ENCODE measurements at places on chromosomes 4 and X.

- DNase-seq, result no peak
Observed at GRCh38 chr4:170420255-170420693, 330.5 kb upstream of the AADAT start.

DNA sequence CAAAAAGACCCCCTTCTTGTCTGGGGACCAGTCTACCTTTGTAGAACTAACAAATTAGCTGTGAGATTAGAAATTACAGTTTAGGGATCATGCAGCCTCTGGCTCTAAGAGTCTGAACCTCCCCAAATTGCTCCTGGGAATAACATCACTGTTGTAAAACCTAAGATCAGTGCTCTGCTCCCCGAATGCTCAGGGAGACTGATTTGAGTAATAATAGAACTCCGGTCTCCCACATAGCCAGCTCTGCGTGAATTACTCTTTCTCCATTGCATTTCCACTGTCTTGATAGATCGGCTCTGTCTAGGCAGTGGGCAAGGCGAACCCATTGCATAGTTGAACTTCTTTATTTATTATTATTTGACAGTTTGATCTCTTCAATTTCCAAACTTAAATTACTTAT, 160.8 kb upstream of the VCX3A start:
- no peak for DNase-seq

DNA sequence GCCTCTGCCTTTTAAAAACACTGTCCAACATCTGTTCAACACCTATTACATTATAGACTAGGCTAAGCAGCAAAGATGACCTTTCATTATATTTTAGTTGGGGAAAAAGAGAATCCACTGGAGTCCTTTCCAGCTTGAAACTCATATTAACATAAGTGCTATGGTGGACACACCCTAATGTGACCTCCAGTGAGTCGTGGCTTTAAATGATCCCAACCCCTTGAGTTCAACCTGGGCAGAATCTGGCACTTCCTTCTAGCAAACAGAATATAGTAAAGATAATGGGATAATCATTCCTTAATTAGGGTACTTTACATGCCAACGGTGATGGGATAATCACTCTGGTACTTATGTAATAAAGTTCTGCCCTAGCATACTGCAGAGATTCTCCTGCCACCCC, 162.6 kb downstream of the MAB21L2 start:
- no peak for DNase-seq

DNA sequence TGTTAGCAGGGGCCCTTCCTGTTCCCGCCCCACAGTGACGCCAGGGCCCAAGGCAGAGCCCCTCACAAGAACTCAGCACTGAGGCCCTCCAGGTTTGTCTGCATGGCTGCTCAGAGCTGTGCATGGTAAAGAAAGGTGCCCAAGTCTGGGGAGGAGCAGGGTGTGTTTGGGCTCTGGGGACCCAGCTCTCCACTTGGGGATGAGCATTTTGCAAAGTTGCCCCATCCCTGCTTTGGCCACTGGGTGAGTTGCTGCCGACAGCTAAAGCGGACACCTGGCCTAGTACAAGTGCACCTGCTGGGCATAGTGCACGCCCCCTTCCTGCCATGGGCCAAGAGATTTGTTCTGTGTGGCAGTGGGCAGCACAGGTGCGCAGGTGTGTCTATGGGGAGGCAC, 2.0 kb upstream of the MXD4 start:
- no peak for DNase-seq

- no peak for DNase-seq
Observed at GRCh38 chrX:53768451-53768850, 81.9 kb upstream of the HUWE1 start.

GRCh38 chrX:94914235-94914634, 1240.2 kb downstream of the FAM133A start:
- DNase-seq, result no peak

GRCh38 chr4:47703956-47704355, 133.9 kb downstream of the CORIN start:
- DNase-seq, result no peak

- no peak for DNase-seq
Observed at GRCh38 chrX:154140206-154140605, 3.8 kb upstream of the OPN1LW start.

DNA sequence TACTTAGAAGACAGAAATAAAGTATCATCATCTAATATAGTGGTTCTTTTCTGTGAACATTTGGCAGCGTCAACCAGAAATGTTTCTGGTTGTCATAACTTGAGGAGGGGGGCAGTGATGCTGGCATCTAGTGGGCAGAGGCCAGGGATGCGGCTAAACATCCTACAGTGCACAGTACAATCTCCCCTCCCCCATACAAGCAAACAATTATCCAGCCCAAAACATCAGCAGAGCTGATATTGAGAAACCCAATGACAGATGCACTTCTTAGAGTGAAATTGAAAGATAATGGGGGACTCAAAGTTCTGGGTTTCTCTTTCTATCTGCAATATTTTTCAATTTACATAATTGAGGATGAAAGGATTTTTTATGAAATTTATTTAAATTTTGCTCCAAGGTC, 1.9 kb upstream of the EIF1AX start:
- no peak for DNase-seq

DNA sequence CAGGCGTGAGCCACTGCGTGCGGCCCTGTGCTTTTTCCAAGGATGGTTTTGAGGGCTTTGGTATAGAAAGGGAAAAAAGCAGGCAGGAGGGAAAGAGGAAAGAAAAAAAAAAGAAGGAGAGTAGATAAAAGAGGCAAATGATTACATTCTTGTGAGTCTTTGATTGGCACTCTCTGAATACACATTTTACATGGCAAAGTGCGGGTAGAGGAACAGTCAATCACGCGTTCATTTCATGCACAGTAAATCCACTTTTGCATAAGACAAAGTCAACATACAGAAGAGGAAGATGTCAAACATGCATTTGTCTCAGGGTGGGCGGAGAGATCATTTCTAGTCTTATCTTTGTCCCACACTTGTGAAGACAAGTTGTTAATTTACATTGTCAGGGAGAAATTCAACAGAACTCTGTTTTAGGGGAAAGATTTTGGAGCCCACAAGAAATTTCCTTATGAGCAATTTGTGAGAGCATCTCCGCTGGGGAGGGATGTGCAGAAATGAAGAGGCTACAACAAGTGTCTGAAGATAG, 183.2 kb downstream of the DHRSX start:
- DNase-seq, result no peak

GRCh38 chr4:10640561-10641201, 43.9 kb downstream of the CLNK start:
- peak; percentile 96 for DNase-seq

DNA sequence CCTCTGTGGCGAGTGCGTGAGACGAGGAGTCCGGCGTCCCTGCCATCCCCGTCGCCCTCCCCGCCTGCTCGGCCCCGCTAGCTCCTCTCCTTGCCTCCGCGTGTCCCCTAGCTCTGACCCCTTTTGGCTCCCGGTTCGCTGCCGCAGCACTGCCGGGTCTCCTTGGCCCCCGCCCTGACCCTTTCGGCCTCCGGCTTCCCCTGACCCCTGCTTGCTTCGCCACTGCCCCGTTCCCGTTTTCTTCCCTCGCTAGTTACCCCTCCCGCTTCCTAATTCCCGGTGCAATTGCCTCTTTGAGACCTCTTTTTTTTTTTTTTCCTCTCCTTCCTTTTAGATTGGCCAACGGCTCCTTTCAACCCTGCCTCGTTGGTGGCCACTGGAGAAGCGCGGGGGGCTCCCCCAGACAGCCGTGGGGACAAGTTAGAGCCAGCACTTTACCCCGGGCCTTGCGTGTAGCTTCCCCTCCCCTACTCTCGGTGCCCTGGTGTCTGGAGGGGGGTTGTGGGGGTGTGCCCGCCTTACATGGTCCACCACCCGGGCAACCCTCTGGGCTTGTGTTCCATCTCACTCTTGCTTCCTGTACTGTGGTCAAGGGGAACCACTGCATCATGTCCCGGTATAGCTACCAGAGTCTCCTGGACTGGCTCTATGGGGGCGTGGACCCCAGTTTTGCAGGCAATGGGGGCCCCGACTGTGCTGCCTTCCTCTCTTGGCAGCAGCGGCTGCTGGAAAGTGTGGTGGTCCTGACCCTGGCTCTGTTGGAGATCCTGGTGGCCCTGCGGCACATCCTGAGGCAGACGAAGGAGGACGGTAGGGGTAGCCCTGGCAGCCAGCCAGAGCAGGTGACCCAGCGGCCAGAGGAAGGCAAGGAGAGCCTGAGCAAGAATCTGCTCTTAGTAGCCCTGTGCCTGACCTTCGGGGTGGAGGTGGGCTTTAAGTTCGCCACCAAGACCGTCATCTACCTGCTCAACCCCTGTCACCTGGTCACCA, 548 bp downstream of the TMEM164 start:
- DNase-seq, result no peak

GRCh38 chr4:140372751-140373327, 607 bp upstream of the SCOC start:
- peak; percentile 44 for DNase-seq

GRCh38 chrX:91079342-91080114, 355.1 kb upstream of the PABPC5 start:
- DNase-seq, result no peak

- DNase-seq, result no peak
Observed at GRCh38 chrX:99798936-99799335, 611.1 kb downstream of the PCDH19 start.

GRCh38 chr4:20544645-20545044, 155.6 kb upstream of the PACRGL start:
- no peak for DNase-seq

DNA sequence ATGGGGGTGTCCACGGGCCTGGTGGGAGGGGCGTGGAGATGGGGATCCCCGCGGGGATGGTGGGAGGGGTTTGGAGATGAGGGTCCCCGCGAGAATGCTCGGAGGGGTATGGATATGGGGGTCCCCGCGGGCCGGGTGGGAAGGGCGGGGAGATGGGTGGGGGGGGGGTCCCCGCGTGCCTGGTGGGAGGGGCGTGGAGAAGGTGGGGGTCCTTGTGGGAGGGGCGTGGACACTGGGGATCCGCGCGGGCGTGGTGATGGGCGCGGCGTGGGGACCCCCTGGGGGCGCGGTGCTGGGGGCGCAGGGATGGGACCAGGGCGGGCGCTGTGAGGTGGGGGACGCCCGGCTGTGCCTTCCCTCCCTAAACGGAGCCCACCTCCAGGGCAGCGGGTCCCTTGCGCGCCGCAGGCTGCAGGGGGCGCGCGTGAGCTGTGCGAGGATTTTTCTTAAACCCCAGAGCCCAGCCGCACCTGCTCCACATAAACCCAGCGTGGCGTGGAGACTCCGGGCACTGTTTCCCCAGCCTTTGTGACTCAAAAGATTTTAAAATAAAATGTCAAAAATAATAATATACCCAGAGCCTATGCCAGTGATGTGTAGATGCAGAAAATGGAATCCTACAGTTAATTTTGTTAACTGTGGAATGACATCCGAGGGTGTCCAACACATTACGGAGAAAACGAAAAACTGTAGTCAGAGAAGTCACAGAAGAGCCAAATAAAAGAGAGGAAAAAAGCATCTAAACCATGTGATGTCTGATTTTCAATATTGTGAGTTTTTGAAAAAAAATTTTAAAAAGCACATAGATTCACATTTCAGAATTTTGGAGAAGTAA, 1.5 kb upstream of the ASMTL start:
- DNase-seq, result peak; percentile 87

DNA sequence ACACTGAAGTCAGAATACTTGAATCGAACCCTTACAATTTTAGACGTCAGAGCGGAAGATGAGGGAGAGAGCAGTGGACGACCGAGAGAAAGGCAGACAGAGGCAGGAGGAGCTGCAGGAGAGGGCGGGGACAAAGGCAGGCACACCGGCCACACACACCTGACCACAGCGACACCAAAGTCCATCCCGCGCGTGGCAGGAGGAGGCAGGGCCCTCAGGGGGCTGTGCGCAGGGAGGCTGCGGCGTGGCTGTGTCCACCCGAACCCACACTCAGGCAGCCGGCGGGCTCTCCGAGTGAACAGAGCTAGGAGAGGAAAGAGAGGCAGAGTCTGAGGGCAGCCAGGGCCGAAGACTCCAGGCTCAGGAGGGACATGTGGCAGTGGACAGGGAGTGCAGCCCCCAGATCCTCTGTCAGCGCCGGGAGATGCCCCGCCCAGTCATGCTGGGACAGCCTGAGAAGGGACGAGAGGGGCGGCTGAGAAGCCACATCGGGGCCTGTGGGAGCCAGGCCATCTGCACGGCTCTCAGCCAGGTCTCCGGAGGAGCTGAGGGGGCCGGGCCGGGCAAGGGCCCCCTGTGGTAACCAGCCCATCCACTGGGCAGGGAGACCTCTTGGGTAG, 20.1 kb downstream of the GAK start:
- DNase-seq, result no peak

DNA sequence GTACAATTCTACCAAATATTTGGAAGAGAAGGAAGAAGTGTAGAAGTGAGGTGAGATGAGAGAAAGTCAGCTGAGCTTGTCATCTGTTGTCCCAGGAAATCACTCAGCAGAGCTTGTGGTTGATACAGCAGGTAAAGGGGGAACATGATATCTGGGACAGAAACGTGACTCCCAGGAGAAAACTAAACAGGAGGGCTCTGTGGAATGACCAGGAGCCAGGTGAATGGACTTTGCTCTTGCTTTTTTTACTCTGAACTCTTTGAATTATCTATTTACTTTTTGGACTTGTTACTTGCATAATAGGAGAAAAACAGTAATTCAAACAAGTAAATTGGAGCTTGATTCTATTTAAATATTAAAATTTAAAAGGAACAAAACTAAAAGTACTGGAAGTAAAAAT, 555.6 kb upstream of the FRG1 start:
- DNase-seq, result no peak

DNA sequence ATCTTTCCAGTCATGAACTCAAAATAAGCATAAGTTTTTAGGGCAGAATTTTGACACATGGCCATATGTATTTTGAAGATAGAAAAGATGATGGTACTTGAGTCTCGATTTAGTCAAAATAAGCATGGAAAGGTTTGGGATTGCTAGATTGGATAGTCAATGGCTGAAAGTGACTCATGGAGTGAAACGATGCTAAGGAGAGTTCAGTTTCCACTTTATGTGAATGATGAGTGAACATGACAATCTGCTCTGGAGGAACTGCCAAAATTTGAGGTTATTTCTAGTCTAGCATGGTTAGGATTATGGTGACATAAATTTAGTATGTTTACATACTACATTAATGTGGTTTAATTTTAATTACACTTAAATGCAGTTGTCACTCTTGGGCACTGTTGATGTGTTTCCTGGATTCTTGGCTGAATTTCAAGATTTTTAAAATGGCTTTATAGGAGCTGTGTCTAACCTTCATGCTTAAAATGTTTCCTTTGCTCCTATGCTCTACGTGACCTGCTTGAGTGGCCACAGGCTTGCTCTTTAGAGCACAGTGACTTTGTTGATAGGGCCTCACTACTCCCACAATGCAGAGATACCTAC, 17.1 kb downstream of the DDX3X start:
- DNase-seq, result no peak

- DNase-seq, result no peak
Observed at GRCh38 chr4:189048119-189048518, 892.6 kb upstream of the FRG1 start.

Data from inflammatory macrophage (primary cell).